Fibroblast of skin of left biceps (primary cell): ENCODE measurements at places on chromosomes 1 and 21.

DNA sequence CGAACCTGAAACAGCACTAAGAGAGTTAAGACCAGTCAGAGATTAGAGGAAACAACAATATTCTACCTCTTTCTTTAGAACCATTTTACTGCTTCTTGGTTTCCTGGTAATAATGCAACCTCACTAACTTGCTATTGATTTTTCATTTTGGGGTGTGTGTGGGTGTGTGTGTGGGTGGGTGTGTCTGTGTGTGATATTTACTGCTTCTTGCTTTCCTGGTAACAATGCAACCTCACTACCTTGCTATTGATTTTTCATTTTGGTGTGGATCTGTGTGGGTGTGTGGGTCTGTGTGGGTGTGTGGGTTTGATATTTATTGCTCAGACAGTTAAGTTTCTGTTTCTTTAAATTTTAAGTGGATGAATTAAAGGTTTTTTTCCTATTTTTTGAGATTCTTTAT is 208.8 kb downstream of the LRRC7 start:
- no peak for DNase-seq

DNA sequence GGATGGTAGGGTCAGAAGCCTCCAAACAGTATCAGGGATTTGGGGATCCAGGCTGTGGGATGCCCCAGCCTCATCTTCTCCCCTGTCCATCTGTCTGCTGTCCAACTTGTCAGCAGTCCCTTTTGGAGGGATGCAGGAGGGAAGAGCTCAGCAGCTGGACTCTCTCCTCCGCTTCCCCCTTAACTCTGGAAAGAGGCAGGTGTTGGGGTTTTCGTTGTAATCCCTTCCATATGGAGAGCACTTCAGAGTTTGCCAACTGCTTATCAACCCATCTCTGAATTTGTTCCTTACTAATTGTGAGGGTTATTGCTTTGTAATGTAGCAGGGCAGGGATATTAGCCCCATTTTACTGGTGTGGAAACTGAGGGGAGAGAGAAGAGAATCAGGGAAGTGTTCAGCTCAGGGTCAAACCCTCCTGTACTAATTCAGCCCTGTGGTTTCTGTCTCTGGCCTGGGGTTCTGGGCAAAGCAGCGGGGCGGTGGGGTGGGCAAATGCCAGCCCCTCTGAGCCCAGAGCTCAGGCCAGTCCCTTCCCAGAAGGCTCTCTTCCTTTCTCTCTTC is 3.2 kb downstream of the CITED4 start:
- no peak for DNase-seq

- no peak for DNase-seq
Observed at GRCh38 chr1:184050636-184051035, 894 bp upstream of the TSEN15 start.

- peak; percentile 83 for DNase-seq
Observed at GRCh38 chr1:161399257-161399998, 31.8 kb upstream of the CFAP126 start.

GRCh38 chr1:183694066-183694465 is 41.0 kb upstream of the APOBEC4 start:
- DNase-seq: no peak

- DNase-seq: no peak
Observed at GRCh38 chr21:44701541-44701940, 4.6 kb downstream of the KRTAP10-12 start.

DNA sequence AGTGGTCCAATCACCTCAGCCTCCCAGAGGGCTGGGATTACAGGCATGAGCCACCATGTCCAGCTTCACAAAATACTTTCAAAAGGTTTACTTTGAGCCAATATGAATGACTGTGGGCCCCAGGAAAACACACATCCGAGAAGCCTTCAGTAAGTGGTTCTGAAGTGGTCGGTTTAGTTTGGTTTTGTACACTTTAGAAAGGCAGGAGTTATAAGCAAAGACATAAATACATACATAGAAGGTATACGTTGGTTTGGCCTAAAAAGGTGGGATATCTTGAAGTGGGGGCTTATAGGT is 3.2 kb upstream of the MIB2 start:
- DNase-seq: no peak

- DNase-seq: no peak
Observed at GRCh38 chr21:36034211-36034913, 26.0 kb downstream of the SETD4 start.

- DNase-seq: no peak
Observed at GRCh38 chr1:8679929-8680663, 137.3 kb downstream of the RERE start.

DNA sequence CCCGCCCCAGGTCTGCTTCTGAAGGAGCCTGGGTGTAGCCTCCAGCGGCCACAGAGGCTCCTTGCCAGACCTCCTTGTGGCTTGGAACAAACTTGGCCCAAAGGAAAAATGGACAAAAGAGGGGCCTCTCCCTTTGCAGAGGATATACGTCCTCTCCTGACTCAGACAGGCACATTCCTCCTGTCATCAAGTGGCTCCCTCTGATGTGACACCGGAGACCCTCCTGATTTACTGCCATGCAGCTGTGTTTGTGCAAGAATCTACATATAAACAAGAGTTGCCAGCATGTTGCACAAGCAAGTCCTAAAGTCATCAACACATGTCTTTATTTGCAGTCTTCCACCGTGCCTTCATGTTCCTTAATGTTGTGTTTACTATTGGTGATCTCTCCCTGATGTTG is 54.1 kb upstream of the F3 start:
- DNase-seq: no peak

DNA sequence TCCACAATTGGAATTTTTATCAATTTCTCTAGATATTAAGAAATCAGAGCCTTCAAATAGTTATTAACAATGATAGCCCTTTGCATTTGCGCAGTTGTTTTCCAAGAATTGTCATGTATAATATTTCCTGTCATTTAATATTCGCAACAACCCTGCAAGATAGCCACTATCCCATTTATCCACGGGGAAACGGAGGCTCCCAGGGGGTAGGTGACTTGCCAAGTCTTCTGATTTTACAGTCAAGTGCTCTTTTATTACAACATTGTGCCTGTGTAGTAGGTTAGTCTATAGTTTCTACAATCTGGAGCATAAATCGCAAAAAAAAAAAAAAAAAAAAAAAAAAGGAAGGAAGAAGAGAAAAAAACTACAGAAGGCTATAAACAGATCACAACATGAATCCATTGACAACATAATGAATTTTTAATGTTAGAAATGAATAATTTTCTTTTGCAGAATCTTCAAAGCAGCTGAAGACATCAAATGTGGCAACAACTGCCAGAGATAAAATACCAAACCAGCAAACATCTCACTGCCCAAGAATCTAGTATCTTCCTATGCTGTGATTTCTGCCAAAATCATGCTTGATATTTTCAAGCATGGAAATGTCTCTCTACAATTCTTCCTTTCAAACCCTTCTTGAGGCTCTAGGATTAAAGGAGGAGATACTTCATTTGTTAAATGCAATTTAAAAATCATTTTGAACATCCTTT is 125.5 kb downstream of the PTPN14 start:
- no peak for DNase-seq

DNA sequence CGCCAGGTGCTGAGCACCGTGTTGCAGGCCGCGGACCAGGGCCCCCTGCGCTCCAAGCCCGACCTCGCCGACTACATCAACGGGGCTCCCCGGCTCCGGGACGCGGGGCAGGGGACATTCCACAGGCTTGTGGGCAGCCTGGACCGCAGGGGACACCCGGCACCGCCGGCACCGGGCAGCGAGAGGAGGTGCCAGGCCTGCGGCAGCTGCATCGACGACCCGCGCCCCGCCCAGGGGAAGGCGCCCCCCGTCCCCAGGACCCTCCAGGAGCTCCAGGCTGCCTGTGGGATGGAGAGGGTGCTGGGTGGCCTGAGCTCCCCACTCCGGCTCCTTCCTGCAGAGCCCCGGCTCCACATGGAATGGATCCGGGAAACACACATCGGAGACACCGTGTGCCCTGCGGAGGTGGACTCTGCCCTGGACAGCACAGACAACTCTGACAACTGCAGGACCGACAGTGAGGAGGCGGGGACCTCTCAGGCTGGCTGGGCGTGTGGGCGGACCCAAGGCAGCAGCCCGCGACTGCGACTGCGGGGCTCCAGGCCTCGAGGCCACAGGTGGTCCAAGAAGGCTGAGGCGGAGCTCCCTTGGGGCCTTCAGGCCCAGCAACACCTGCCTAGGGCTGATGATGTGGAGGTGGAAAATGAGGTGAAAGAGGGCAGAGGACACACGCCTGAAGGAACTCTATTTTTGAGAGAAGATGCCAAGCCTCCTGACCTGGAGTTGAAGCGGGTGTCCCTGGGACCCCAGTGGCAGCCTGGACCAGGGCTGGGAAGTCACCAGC is 22.8 kb downstream of the KIAA1614 start:
- no peak for DNase-seq

DNA sequence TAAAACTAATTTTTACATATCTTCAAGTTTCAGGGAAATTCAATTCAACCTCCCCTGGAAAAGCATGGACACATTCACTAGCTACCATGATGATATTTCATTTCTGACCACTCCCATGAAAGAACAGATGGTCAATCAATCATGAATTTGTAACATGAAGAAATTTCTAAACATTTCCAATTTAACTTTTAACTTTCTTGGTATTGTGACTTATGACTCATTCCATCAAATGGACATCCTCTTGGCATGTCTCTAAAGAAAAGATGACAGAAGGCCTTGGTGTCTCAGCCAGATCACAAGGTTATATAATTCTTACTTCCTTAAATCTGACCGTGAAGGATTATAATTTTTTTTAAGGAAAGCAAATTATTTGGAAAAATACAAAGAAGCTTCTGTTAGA is 10.5 kb upstream of the MCOLN3 start:
- DNase-seq: no peak

DNA sequence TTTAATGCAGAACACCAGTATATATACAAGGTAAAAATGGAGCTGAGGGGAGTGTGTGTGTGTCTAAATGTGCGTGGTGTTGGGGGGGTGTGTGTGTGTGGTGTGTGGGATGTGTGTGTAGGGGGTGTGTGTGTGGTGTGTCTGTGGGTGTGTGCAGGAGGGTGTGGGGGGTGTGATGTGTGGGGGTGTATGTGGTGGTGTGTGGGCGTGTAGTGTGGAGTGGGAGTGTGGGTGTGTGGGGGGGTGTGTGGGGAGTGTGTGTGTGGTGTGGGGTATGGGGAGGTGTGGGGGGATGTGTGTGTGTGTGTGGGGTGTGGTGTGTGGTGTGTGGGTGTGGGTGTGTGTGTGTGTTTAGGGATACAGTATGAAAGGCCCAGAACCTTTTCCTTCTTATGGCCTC is 202.3 kb upstream of the CACYBP start:
- no peak for DNase-seq
